Stimulated activated CD4-positive, alpha-beta T cell treated with anti-CD3 and anti-CD28 coated beads, TNF-alpha, amount 100 ng/mL, for 24 hours (primary cell): ENCODE measurements at places on chromosomes 13 and 19.

- DNase-seq, result no peak
Observed at GRCh38 chr13:113612607-113613006, 28.1 kb downstream of the TFDP1 start.

DNA sequence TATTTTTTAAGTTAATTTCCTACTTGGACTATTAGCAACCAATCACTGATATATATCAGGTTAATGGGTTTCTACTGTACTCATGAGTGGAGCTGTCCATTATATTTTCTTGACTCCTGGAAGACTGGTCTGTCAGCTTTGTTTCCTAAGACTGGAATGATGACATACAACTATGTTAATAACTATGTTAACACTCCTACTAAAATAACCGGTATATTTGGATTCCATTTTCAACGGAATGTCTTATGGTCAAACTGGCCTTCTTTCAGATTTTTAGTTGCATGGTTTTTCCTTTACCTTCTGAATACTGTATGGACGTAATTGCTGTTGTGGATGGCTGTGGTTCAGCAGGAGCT, 45.8 kb upstream of the GPI start:
- DNase-seq, result no peak

DNA sequence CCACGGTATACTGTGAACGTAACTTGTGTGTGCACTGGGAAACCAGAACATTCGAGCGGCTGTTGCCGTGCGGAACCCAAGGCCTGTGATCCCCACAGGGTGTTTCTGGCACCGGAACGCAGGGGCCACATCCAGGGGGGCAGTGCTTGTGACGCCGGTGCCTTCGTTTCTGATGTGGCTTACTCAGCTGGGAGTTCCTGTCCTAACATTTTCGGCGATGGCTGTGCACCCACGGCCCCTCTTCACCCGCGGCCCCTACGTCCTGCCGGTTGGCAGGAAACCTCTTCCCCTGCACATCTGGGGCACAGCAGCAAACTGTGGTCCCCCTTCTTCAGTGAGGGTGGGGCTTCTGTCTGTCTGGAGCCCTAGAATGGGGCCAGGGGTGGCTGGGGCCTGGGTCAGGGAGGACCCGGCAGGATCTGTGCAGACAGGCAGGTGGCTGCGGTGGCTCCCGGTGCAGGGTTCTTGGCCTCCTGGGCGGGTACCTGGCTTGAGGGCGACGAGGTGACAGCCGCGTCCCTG, 26.2 kb downstream of the CSNK1G2 start:
- DNase-seq, result no peak

GRCh38 chr13:71583581-71583980, 283.4 kb downstream of the DACH1 start:
- DNase-seq, result no peak

GRCh38 chr19:6213266-6213595, 66.5 kb downstream of the MLLT1 start:
- DNase-seq, result no peak

GRCh38 chr19:863315-863620, 3.8 kb downstream of the CFD start:
- DNase-seq, result no peak

- DNase-seq, result no peak
Observed at GRCh38 chr13:28744091-28744536, 25.3 kb upstream of the SLC46A3 start.

GRCh38 chr19:54325631-54326030, 12.7 kb upstream of the LILRA5 start:
- no peak for DNase-seq

- no peak for DNase-seq
Observed at GRCh38 chr13:42331009-42331408, 59.1 kb downstream of the AKAP11 start.

GRCh38 chr19:31594701-31595100, 245.5 kb upstream of the TSHZ3 start:
- no peak for DNase-seq

DNA sequence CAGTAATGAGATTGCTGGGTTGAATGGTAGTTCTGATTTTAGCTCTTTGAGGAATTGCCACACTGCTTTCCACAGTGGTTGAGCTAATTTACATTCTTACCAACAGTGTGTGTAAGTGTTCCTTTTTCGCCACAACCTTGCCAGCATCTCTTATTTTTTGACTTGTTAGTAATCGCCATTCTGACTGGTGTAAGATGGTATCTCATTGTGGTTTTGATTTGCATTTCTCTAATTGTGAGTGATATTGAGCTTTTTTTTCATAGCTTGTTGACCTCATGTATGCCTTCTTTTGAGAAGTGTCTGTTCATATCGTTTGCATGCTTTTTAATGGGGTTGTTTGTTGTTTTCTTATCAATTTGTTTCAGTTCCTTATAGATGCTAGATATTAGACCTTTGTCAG, 245.0 kb downstream of the MTUS2 start:
- DNase-seq, result no peak

GRCh38 chr19:38588041-38588440, 29.7 kb downstream of the MAP4K1 start:
- no peak for DNase-seq

DNA sequence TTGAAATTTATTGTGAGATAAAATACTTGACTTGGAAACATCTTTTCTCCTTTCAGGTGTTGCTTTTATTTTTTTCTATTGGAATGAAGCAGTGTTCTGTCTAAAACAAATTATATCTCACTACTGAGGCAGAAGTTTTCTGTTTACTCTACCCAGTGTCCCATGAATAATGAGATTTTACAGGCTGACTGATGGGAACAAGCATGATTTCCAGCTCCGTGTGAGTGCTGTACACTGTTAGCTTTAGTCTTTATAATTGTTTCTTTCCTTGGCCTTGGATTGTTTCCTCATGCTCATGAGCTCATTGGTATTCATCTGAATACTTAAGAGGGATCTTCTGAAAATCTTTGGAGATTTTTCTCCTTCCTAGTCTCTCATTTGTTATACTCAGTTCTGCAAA, 2049.5 kb upstream of the PRR20A start:
- no peak for DNase-seq

GRCh38 chr19:13906521-13906904, 512 bp downstream of the CC2D1A start:
- no peak for DNase-seq

DNA sequence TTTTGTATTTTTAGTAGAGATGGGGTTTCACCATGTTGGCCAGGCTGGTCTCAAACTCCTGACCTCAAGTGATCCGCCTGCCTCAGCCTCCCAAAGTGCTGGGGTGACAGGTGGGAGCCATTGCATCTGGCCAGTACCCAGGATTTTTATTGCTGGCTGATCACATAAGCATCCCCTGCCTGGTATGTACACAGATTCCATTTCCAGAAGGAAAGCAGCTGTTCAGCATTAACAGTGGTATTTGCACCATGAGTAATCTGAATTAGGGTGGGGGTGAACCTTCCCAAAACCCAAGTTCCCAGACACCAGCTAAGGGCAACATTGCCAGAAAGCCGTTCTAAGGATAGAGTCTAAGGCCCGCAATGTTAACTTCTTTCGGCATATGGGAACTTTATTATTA, 7.3 kb downstream of the ZNF555 start:
- no peak for DNase-seq

GRCh38 chr13:77390391-77390790, 63.5 kb upstream of the MYCBP2 start:
- no peak for DNase-seq

DNA sequence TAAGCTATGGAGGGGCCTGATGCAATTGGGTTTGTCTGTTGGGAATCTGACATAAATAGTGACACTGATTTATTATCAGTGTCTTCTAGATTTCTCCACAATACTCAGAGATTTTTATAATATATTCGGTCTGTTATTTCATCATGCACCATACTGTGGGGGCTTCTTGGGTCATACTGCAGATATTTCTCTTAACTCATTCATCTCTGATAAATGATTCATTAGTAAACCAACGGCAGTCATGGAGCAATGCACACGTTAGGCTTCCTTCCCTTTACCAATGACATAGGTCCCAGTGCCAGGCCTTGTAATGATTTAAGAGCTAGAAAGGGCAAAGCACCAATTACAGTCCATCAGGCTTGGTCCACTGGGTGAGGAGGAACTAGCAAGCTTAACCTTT, 53.6 kb downstream of the FAM216B start:
- DNase-seq, result no peak

GRCh38 chr19:55118401-55118991, 1.1 kb upstream of the PPP1R12C start:
- DNase-seq, result peak; percentile 38

DNA sequence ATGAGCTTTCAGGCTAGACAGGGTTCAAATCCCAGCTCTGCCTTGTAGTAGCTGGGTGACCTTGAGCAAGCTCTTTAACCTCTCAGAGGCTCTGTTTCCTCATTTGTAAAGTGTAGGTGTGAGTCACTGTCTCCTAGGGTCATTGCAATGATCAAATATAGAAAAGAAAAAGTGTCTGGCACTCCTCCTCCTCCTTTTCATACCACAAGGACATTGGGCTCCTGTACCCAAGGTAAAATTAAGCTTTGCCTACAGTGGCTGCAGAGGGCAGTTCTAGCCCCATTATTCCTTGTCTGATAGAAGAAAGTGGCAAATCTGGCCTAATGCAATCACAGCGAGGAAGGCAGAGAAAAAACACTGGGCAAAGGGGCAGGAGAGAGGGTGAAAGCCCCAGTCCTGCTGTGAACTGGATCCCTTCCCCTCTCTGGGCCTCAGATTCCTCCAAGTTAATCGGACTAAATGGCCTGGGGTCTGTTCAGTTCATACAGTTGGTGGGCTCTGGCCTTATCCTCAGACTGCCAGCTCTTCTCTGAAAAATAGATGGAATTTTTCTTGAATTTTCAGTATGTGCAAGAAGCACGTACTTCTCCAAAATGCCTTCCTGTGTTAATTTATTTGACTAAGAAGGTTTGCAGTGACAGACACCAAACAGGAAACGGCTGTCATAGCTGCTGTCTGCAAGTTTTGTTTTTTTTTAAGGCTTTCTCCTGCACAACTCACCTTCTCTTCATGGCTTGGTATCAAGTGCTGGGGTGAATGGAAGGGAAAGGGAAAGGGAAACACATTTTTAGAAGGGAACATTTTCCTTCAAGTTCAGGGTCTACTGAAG, 35.3 kb downstream of the RGCC start:
- DNase-seq, result no peak

DNA sequence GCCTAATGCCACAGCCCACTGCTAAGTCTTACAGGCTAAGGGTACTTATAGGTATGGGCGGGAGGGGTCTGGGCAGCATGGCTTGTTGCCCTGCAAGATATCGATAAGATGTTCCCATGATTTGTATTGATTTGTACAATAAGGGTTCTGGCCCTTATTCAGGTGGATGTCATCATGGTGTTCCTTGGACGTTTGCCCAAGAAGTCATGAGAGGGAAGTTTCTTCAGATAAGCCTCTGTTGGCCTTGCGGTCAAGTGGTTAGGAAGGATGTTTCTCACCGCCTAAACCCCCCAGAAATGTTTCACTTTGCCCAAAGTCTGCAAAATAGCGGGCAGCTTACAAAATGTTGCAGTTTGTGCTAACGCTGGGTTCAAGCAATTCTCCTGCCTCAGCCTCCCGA, 7.3 kb downstream of the PARP4 start:
- no peak for DNase-seq

- no peak for DNase-seq
Observed at GRCh38 chr13:39734952-39735351, 79.5 kb downstream of the COG6 start.

GRCh38 chr13:32829269-32829668, 187.0 kb upstream of the KL start:
- DNase-seq, result no peak

- DNase-seq, result no peak
Observed at GRCh38 chr13:66559093-66559492, 671.0 kb downstream of the PCDH9 start.

DNA sequence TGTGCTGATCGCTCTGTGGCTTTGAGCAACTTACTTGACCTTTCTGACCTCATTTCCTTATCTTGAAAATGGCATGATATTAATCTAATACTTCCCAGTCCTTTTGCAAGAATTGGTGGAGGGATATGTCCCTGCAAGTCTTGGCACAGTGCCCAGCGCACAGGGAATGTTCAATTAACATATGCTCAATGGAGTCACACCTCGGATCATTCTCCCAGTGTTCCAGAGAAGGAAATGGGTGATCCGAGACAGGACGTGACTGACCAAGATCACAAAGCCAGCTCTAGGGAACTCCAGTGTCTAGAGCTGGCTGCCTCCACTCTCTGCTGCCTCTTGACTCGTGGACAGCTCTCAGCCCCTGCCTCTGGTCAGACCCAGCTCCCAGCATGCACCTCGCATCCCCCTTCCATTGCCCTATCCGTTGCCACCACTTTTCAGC, 3.6 kb downstream of the CDC42EP5 start:
- DNase-seq, result no peak

DNA sequence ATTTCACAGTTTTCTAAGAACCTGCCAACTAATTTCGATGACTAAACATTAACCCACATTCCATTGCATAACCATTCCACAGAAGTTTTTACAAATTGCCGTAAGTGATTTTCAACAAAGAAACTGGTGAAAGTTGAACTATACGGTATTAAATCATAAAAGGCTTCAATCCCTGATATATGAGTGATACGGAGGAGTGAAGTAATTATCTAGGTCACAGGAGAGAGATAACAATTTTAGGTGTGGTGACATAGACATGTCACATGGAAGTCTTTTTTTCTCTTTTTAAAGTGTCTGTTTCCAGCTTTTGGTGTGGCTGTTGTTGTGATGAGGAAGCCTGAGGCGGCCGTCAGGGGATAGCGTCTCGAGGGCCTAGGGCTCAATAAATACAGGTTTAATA, 29.4 kb downstream of the TBC1D4 start:
- DNase-seq, result no peak

DNA sequence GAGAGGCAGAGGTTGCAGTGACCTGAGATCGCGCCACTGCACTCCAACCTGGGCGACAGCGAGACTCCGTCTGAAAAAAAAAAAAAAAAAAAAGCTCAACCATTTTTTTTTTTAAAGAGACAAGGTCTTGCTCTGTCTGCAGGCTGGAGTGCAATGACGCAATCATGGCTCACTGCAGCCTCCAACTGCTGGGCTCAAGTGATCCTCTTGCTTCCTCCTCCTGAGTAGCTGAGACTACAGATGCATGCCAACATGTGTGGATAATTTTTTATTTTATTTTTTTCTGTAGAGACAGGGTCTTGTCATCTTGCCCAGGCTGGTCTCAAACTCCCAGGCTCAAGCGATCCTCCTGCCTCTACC, 10.3 kb downstream of the EHD2 start:
- no peak for DNase-seq
